Heart right ventricle (tissue), 16 donors: ENCODE measurements at places on chromosomes 7 and 10. TPM values are rescaled to one million over a fixed set of nuclear protein-coding genes. Genes with fewer than 3 reads are reported as not detected.

DNA sequence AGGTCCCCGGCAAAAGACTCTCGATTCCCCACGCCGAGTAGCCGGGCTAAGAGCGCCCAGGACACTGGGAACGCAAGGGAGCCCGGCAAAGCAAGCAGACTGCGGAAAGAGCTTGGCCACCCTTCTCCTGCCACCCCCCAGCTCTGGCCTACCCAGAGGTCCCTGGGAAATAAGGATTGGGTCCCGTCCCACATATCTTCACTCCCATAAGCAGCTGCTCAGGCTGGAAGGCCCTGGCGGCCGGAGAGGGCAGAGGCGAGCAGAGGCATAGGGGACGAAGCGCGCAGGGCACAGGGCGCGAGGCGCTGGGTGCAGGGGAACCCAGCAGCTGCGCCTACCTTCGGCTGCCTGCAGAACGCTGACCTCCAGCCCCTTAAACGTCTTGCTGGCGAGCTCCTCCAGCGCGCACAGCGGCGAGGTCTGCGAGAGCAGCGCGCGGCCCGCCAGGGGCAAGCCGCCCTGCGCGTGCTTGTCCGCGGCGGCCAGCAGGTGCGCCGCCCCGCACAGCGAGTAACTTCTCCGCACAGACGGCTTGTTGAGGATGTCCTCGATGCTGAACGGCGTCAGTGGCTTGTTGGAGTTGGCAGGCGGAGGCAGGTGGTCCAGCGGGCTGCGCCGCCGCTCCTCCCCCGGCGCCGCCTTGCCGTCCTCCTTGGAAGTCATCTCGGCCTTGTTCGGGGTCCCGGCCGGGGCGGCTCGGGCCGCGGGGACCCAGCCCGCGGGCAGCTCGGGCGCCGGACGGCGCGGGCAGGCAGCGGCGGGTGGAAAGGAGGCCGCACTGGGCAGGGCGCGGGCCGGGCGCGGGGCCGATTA lies 904 bp downstream of the LBX1 start:
- H3K36me3 ChIP-seq: no peaks in the 10 kb centered on the region
- H3K4me1 ChIP-seq: peaks cover 60% of the 10 kb centered on the region
- H3K4me3 ChIP-seq: no peak overlapping the region
- DNase-seq: no peak
- H3K27ac ChIP-seq: no peak overlapping the region

DNA sequence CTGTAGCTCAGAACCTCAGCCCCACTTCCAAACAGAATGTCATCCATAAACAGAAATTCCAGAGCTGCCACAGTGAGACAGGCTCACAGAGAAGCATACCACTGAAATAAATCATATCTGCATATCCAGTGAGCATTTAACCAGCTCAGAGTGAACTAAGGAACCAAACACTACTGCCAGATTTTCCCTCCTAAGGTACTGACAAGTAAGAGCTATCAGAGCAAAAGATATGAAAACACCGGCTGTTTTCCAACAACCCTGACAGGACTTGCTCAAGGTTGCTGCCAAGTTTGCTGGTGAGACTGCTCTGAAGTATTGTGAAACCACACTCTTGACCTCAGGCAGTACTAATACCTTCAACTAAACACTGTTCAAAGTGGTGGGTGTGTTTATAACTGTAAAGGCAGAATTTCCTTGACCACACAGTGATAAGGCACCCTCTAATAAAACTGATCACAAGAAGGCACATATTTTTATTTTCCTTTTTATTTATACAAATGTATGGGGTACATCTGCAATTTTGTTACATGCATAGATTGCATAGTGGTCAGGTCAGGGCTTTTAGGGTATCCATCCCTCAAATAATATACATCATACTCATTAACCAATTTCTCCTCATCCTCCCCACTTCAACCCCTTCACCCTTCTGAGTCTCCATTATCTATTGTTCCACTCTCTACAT lies 18.3 kb downstream of the SGMS1 start:
- H3K36me3 ChIP-seq: no peaks in the 10 kb centered on the region
- peak overlapping the region; percentile 40 for H3K4me3 ChIP-seq
- no peaks in the 10 kb centered on the region for H3K27me3 ChIP-seq
- no peak for DNase-seq
- H3K4me1 ChIP-seq: peaks cover 80% of the 10 kb centered on the region

- H3K4me3 ChIP-seq: no peak overlapping the region
- H3K4me1 ChIP-seq: no peaks in the 10 kb centered on the region
- H3K27me3 ChIP-seq: no peaks in the 10 kb centered on the region
- peaks cover 19% of the 10 kb centered on the region for H3K36me3 ChIP-seq
- no peak for DNase-seq
Measured at GRCh38 chr7:64914557-64914956, 11.5 kb downstream of the ZNF273 start.

DNA sequence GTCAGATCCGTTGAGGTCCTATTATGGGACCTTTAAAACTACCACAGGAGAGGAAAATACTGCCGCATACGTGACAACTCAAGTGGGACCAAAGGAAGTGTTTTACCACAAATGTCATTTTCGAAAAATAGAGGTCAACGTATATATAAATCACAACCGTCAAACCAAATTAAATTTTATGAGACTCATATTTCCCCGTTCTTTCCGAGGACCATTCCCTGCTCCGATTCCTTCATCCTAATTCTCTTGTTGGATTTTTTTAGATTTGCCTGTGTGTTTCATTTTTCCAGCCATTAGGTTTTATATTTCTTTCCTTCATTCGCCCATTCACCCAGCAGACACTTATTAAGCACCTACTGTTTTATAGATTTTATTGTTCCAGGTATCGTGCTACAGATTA lies 583.9 kb upstream of the FOXK1 start:
- no peaks in the 10 kb centered on the region for H3K4me1 ChIP-seq
- H3K27ac ChIP-seq: no peak overlapping the region
- DNase-seq: no peak
- H3K27me3 ChIP-seq: no peaks in the 10 kb centered on the region
- H3K36me3 ChIP-seq: no peaks in the 10 kb centered on the region

DNA sequence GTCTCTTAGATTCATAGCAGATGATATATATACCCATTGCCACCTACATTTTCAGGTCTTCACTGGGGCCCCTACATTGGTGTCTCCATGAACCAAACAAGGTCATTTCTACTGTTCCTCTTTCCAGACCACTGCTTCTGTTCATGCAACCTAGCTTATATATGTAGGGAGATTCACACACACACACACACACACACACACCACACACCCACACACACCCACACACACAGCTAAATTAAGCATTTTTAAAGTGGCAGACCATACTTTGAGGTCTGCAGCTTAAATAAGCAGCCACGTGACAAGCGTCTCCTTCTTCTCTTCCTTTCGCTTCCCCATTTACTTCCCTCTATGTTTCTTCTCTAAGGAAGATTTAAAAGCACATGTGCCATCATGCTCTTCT lies 70.0 kb upstream of the CC2D2B start:
- H3K4me1 ChIP-seq: peaks cover 21% of the 10 kb centered on the region
- H3K4me3 ChIP-seq: no peak overlapping the region
- no peak for DNase-seq
- no peaks in the 10 kb centered on the region for H3K36me3 ChIP-seq

- no peaks in the 10 kb centered on the region for H3K4me1 ChIP-seq
- no peak overlapping the region for H3K4me3 ChIP-seq
- no peak overlapping the region for H3K27ac ChIP-seq
- peaks cover 23% of the 10 kb centered on the region for H3K27me3 ChIP-seq
Measured at GRCh38 chr10:128191847-128192246, 65.6 kb upstream of the MKI67 start.

DNA sequence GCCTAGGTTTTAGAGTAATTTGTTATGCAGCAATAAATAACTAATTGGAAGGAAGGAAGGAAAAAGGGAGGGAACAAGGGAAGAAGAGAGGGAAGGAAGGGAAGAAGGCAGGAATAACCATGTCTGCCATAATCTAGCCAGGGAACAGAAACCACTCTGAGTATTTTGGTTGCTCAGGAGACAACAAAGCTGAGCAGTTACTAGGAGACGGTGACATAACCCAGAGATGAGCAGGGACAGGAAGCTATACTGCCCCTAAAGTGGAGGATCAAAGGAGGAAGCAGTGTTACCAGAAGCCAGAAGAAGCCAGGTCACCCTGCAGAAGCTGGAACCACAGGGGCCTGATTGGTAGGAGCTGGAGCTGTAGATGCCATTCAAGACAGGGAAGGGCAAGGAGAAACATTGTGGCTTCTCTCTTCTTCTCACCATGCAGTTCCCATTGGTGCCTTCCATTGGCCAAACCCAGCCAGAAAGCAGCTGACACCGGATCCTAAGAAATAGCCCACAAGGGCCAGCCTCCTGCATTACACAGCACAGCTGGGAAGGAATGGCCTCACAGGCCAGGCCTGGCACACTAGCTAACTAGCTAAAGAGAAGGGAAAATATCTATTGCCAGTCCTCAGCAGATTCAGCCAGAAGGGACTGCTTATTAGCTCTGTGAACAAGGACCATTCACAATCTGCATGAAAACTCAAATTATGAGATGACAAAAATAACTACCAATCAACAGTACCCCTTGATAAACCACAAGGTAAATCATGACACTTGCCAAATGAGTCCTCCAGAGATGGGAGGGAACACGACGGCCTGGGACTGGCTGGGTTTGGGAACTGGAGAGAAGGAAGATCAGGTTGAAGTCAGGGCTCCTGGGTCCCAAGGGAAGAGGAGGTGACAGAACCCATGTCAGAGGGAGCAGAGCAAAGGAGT lies 184.5 kb upstream of the NFE2L3 start:
- peaks cover 12% of the 10 kb centered on the region for H3K4me1 ChIP-seq
- H3K4me3 ChIP-seq: no peak overlapping the region
- no peaks in the 10 kb centered on the region for H3K36me3 ChIP-seq
- no peak overlapping the region for H3K27ac ChIP-seq
- no peak for DNase-seq
- peaks cover 16% of the 10 kb centered on the region for H3K27me3 ChIP-seq

GRCh38 chr10:101969412-101969922 lies 86.5 kb downstream of the ARMH3 start:
- DNase-seq: no peak
- H3K4me1 ChIP-seq: peaks cover 19% of the 10 kb centered on the region
- no peak overlapping the region for H3K4me3 ChIP-seq

DNA sequence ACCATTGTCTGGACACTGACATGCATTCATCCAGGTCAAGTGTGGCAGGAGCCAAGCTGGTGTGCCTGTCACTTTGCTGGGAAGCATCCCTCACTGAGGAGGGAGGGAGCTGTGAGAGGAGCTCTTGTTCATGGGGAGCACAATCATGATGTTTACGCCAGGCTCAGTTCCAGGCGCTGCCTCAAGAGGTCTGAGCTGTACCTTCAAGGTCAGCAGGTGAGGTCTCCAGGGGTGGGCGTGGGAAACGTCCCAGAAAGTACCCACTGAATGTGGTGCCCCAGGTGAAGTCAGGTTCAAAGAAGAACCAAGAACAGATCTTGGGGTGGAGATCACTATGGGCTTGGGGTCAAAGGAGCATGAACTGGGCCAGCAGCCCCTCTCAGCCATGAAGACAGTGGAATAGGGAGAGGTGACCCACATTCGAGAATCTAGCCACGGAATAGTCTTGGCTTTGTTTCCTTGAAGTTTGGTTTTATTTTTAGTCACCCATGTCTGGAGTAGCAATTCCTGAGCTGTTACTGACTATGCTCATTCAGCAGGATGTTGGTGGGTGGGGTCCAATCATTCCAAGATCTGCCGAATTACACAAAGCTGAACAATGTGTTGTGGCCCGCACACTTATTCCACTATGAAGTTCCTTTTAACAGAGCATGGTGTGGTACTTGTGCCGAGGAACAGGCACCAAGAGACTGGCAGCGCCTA lies 29.3 kb downstream of the NPS start:
- H3K36me3 ChIP-seq: no peaks in the 10 kb centered on the region
- H3K4me1 ChIP-seq: peaks cover 38% of the 10 kb centered on the region
- peak overlapping the region; percentile 53 for H3K27ac ChIP-seq
- H3K27me3 ChIP-seq: no peaks in the 10 kb centered on the region
- H3K4me3 ChIP-seq: no peak overlapping the region

DNA sequence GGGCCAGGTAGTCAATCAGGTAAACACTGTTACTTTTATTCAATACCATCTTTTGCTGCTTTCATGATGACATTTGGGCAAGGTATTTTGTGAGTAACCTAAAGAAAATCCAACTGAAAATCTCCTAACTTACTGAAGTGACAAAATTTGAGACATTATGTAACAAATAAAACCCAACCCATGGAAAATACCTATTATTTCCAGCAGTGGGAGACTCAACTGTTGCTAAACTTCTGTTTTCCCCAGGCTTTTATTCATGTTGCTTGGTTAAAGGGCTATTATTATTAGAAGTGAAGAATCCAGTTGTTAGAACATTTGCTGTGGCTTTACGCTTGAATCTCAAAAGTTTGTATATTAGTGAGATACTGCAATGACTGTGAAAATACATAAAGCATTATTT lies 215.9 kb downstream of the MDFIC start:
- no peaks in the 10 kb centered on the region for H3K4me1 ChIP-seq
- DNase-seq: no peak
- no peaks in the 10 kb centered on the region for H3K36me3 ChIP-seq
- no peak overlapping the region for H3K27ac ChIP-seq

DNA sequence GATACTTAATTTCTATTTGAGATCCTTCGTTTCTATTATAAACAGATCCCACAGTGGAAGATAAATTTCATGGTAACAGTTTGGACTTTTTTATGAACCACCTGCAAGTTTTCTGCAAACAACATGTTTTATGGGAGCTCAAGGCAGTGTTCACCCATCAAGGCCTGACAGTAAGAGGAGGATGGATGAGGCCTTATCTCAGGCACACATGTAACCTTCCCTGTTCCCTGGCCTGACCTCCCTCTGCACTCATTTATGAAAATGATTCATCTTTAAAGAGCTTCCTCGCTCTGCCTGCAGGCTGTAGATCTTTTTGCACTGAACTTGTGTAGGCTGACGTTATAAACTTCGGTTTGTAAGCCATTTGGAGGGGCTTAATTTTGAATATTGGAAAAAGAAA lies 500.1 kb downstream of the GATA3 start:
- H3K4me3 ChIP-seq: no peak overlapping the region
- H3K36me3 ChIP-seq: no peaks in the 10 kb centered on the region
- H3K27ac ChIP-seq: no peak overlapping the region
- no peaks in the 10 kb centered on the region for H3K4me1 ChIP-seq

DNA sequence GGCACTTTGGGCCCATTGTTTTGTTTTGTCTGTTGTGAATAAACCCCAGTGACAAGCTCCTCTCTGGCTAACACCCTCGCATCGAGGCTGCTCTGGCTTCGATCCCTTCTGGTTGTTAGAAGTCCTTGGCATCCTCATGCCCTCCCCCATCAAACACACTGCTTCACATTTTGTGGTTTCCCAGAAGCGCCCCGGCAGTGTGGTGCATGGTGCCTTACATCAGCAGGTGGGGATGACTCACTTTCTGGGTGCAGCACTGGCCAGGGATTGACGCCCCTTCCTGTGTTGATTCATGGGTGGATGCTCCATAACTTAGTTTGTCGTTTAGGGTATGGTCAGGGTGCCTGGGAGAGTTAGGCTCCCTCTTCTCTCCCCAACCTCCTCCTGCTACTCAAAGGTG lies 51.4 kb downstream of the PLPP4 start:
- H3K4me3 ChIP-seq: no peak overlapping the region
- H3K36me3 ChIP-seq: no peaks in the 10 kb centered on the region
- H3K27me3 ChIP-seq: peaks cover 6% of the 10 kb centered on the region
- H3K27ac ChIP-seq: no peak overlapping the region
- no peak for DNase-seq
- no peaks in the 10 kb centered on the region for H3K4me1 ChIP-seq

- H3K4me1 ChIP-seq: no peaks in the 10 kb centered on the region
- no peaks in the 10 kb centered on the region for H3K36me3 ChIP-seq
- no peak overlapping the region for H3K27ac ChIP-seq
- no peak overlapping the region for H3K4me3 ChIP-seq
- DNase-seq: no peak
- H3K27me3 ChIP-seq: no peaks in the 10 kb centered on the region
Measured at GRCh38 chr7:106462914-106463482, 178.2 kb upstream of the NAMPT start.

Gene DNAH11
- total RNA-seq: not detected

Gene UNC5B
- total RNA-seq: 15.8 TPM

Gene ANKRD2
- 103 TPM for total RNA-seq
